ENCODE measurements at places on chromosomes 4 and X.

GRCh38 chrX:112536544-112536943 lies 143.2 kb downstream of the LHFPL1 start:
- no peak for DNase-seq

DNA sequence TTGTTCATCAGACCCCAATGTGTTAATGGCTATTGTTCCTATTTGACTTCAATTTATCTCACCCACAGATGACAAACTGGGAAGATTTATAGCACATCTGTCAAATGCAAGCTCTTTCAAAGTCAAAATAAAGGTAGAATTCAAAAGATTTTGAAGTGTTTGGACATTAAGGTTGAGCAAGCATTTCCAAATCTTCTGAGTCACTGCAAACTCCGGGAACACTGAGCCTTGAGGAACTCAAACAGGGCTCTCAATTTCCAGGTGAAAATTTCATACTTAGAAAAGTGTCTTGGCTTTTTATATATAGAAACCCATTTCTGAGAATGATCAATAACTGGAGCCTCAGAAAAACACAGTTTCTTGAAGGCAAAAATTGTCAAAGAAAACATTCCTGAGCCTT lies 199.5 kb upstream of the IGFBP7 start:
- no peak for DNase-seq

DNA sequence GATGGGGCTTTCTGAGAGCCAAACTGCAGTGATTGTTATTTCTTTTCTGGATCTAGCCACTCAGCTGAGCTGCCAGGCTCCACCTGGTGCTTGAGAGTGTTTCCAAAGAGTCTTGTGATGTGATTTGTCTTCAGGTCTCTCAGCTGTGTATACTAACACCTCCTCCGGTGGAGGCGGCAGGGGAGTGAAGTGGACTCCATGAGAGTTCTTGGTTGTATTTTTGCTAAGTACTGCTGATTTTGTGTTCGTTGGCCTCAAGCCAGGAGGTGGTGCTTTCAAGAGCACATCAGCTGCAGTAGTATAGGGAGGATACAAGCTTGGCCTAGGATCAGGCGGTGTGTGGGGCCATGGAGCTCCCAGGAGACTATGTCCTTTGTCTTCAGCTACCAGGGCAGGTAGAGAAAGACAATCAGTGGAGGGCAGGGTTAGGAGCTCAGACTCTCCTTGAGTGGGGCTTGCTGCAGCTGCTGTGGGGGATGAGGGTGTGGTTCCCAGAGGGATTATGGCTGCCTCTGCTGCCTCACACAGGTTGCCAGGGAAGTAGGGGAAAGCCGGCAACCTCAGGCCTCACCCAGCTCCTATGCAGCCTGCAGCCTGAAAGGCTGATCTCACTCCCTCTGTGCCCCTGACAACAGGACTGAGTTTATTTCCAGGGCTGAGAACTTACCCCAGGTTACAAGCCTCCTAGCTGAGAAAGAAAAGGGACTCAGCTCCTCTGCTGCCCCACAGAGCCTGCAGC lies 62.4 kb downstream of the NPFFR2 start:
- no peak for DNase-seq

GRCh38 chrX:87517571-87518141 lies at the start of gene KLHL4:
Gene KLHL4 (plus strand): TSS chrX:87517802. CDS start chrX:87517894, 92 bp downstream.
- no peak for DNase-seq

- peak; percentile 13 for DNase-seq
Observed at GRCh38 chr4:113278324-113278934, 229.0 kb downstream of the ANK2 start.

- no peak for DNase-seq
Observed at GRCh38 chr4:8606476-8606875, 13.9 kb downstream of the CPZ start.

DNA sequence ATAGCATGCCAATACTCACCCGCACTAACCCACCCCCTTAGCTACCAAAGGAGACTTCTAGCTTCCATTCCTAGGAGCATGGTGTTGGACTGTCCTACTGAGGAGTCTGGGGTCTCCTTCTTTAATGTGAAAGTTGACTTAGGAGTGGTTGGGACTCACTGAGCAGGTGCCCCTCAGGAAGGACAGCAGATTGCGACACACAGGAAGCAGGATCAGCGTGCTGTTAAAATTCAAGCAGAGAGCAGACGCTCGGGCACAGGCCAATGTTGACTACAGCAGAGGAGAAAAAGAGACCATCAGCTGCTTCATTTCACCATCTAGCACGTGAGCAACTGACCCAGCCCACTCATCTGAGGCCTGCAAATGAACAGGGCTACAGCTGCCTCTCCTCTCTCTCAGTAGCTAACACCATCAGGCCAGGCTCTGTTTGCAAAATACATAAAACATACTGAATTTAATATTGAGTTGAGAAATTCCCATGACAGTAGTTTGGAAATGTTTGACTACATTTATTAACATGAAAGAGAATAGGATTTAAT lies 10.8 kb downstream of the NOX1 start:
- DNase-seq: no peak

DNA sequence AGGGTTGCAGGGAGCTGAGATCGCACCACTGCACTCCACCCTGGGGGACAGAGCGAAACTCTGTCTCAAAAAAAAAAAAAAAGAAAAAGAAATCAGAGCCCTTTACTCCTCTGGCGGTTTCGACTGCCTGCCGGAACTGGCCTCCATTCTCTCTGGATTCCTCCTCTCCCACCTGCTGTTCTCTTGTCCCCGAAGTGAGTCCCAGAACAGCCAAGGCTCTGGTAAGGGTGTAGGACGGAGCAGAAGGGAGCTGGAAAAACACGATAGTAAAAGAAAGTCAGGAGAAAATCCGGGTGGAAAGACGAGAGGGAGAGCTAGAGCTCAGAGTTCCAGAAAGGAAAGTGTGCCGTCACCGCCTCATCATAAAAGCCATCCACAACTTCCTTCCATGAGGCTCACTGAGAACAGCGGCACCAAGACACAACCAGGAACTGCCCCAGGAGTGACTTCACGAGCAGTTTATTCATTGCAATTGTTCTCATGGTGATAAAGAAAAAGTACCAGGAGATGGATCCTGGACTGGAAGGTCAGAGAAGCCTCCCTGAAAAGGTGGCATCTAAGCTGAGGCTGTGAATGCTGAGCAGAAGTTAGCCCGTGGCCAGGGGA lies 12.3 kb downstream of the TLR3 start:
- no peak for DNase-seq

DNA sequence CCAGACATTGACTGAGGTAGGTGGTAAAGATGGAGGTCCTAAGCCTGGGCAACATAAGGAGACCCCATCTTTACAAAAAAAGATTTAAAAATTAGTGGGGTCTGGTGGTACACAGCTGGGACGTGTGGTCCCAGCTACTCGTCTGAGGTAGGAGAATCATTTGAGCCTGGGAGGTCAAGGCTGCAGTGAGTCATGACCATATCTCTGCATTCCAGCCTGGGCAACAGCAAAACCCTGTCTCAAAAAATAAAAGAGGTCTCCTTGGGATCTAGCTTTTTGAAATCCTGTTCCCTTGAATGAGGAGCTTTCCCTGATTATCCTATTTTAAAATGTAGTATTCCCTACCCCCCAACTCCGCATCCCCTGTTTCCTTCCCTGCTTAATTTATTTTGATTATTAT lies 78.7 kb upstream of the OGT start:
- DNase-seq: no peak

GRCh38 chrX:10529344-10529743 lies 91.0 kb downstream of the MID1 start:
- no peak for DNase-seq

DNA sequence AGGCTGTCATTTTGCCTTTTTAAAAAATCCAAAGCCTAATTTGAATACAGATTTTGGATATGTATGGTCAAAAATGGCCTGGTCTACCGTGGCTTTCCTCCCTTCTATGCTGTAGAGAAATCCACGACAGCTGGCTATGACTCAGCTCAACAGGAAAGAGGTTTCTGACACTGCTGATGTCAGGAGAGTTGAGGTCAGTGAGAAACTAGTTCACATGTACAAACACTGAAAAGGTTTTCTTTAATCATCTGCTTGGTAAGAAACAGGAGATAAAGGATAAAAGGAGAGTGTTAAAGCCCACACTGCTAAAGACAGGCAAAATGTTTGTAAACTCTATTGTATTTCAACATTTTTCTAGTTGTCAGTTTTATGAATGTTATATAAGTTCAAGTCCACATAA lies 113.9 kb downstream of the NYX start:
- DNase-seq: peak; percentile 31

DNA sequence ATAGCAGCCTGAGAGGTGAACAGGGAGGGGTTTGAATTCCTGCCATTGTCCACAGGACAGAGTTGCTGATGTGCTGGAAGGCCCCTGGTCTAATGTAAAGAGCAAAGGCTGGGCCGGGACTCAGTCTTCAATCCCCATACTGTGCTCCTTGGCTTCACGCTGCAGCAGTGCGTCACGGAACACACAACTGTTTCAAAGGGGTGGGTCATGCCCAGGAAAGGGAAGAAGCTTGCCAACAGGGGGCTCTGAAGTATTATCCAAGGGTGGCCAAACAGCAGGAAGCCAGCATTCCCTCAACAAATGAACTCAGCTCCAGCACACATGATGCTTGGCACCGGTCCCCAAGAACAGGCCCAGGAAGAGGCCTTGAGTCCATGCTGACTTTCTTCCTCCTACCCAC lies 122.5 kb downstream of the NFKB1 start:
- no peak for DNase-seq

- DNase-seq: no peak
Observed at GRCh38 chrX:43643201-43643600, 12.9 kb upstream of the MAOA start.

DNA sequence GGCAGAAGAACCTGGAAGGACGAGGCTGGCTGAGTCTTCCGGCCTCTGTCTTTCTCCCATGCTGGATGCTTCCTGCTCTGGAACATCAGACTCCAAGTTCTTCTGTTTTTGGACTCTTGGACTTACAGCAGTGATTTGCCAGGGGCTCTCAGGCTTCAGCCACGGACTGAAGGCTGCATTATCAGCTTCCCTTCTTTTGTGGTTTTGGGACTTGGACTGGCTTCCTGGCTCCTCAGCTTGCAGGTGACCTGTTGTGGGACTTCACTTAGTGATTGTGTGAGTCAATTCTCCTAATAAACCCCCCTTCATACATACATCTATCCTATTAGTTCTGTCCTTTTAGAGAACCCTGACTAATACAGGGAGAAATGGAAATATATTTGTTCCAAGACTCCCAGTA lies 265.8 kb downstream of the PCDH18 start:
- DNase-seq: no peak

DNA sequence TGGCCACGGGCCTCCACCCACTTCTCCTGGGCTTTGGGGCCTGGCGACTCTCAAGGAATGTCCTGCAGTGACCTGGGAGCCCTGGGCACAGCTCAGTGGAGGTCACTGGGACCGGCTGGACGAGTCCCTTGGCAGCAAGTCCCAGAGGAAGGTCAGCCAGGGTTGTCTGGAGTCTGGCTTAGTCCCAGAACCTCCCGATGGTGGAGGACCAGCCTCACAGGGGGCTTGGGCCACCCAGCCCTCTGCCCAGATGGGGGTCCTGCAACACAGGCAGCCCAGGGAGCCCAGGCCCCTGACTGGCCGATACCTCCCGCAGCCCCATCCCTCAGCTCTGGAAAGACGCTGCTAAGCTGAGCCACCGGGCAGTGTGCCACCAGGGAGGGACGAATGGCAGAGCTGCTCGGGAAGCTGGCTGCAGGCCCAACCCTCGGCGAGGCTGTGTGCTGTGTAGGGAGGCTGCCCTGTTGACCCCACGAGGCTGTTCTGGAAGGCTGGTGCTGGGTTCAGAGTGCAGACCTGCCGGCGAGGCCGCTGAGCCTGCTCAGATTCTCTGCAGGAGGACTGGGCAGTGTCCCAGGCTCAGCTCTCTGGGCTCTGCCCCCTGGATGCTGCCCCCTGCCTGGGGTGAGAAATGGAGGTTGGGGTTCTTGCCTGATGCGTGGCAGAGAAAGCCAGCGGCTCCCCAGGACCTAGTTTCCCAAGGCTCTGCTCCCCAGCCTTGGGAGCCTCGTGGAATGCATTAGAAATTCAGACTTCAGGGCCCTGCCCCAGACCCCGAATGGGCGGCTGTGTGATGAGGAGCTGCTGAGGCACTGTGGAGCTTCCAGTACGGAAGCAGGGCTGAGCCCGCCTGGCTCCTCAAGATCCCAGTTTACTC lies 61.7 kb downstream of the ADRA2C start:
- DNase-seq: no peak

DNA sequence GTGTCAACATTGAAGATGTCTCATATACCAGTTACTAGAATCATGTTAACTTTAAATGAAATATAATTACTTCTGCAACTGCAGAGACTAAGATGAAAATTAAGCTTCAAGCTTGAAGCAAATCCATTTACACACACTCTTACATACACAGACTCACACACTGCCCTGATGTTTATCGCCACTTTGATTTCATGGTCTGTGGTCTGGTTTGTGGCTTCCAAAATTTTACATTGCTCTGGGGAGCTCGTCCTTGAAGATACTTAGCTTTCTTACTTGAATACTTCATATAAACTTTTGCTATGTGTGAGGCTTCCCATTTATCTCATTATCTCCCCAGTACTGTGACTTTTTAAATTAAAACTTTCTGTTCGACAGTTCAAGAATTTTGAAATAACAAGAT lies 35.8 kb downstream of the ARHGEF38 start:
- no peak for DNase-seq

DNA sequence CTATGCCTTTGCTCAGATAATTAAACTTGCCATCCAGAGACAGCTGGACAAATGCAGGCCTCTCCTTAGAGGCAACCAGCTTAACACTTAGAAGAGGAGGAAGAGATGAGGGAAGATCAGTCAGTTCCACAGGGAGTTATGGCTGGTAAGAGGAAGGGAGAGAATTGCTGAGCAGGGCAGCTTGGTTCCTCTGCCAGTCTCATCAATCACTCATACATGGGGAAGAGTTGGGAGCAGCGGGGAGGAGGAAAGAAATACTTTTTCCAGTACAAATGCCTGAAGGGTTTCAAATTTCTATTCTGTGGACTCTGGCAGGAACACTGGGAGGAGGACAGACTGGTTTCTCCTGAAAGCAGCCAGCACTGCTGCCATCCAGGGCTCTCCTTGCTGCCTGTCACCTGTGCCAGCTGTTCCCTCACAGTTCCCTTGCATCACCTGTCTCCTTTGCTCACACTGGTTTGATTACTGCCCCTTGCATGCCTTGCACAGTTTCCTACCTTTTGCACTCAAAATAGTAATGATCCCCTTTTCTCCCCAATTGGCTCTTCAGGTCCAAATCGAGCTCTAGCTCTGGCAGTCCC lies 59.5 kb downstream of the PGRMC2 start:
- DNase-seq: no peak

- no peak for DNase-seq
Observed at GRCh38 chrX:55109306-55109705, 20.5 kb downstream of the PAGE2 start.

- no peak for DNase-seq
Observed at GRCh38 chrX:7286168-7286837, 138.3 kb upstream of the PUDP start.

GRCh38 chrX:106875151-106875550 lies 28.0 kb downstream of the RIPPLY1 start:
- DNase-seq: no peak

- no peak for DNase-seq
Observed at GRCh38 chrX:153845842-153846241, 15.5 kb upstream of the PDZD4 start.

DNA sequence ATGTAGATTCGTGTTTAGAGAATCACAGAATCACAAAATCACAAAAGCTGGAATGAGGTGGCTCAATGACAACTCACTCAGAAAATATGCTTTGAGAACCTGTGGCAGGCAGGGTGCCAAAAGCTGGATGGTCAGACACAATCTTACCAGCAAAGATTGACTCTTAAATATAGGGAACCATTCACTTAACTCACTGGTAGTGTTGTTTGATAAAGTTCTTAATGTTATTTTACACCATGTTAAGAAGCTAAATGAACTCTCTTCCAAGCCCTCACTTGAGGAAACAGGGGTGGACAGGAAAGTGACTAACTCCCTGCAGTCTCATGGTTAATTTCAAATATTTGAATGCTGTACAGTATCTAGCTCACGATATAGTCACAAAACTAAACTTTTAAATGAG lies 5.7 kb upstream of the SCOC start:
- DNase-seq: no peak
